RPMI7951 (cell line): ENCODE measurements at places on chromosomes 5 and 9. TPM values are rescaled to one million over a fixed set of nuclear protein-coding genes. Genes with fewer than 3 reads are reported as not detected.

CDC25C gene
- total RNA-seq = 24.4 and 28.3 TPM in 2 replicates

MIGA2 gene
- total RNA-seq = 13.7 and 15.6 TPM in 2 replicates

GPX8 gene
- total RNA-seq = 99.8 and 116 TPM in 2 replicates

SPRY4 gene
- total RNA-seq = 23.7 TPM in 2 replicates

TSLP gene
- not detected in 2 replicates for total RNA-seq

SV2C gene
- total RNA-seq = under 0.01 TPM in 1 of 2 replicates, not detected in the other

ANKRD31 gene
- under 0.01 TPM in 1 of 2 replicates, not detected in the other for total RNA-seq

NR4A3 gene
- total RNA-seq = under 0.01 and 0.10 TPM in 2 replicates

OTP gene
- under 0.01 TPM in 1 of 2 replicates, not detected in the other for total RNA-seq

PELO gene
- 30.6 and 33.4 TPM in 2 replicates for total RNA-seq

TAF11L10 gene
- not detected in 2 replicates for total RNA-seq

SMIM33 gene
- not detected in 2 replicates for total RNA-seq

KIF12 gene
- 0.36 TPM in 1 of 2 replicates, not detected in the other for total RNA-seq

PCDHGC3 gene
- total RNA-seq = 75.6 and 81.8 TPM in 2 replicates

ANKRD34B gene
- not detected in 2 replicates for total RNA-seq

CCDC183 gene
- not detected in 2 replicates for total RNA-seq

GRXCR2 gene
- total RNA-seq = not detected in 2 replicates

ARHGEF37 gene
- 0.24 and 0.29 TPM in 2 replicates for total RNA-seq

CDO1 gene
- total RNA-seq = 1.9 and 2.6 TPM in 2 replicates

ACTBL2 gene
- 0.10 and 0.24 TPM in 2 replicates for total RNA-seq

KIAA0825 gene
- total RNA-seq = 1.5 and 2.3 TPM in 2 replicates

ZFAND5 gene
- 92.4 and 115 TPM in 2 replicates for total RNA-seq

NUTM2F gene
- not detected in 2 replicates for total RNA-seq

RNF183 gene
- total RNA-seq = not detected in 2 replicates

NFIB gene
- total RNA-seq = 6.4 and 9.1 TPM in 2 replicates

TYRP1 gene
- 0.68 and 1.1 TPM in 2 replicates for total RNA-seq
